ENCODE measurements at places on chromosomes 4 and X.
A peak's percentile ranks its signal among the peaks of the same experiment; 100 is the strongest.

DNA sequence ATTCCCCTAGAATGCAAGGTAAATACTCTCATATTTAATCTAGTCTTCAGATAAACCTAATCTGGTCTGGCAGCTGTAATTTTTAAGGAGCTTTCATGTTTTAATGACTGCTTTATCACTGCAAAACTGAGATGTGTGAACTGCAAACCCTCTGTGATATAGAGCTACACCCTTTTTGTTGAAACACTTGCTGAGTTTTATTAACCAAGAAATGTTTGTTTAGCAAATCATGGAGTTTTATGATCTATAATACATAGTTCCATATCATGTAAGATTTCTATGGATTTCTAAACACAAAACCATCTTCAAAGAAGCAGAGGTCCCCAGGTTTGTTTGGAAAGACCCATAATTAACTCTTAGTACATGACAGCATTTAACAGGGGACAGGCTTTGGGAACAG is 126.4 kb downstream of the BTC start:
- no peak for DNase-seq

- DNase-seq: peak; percentile 20
Measured at GRCh38 chrX:151396042-151396824, 773 bp upstream of the VMA21 start.

- no peak for DNase-seq
Measured at GRCh38 chrX:7127056-7127455, 20.5 kb upstream of the STS start.

GRCh38 chr4:99334880-99335279 is 13.7 kb upstream of the ADH1B start:
- no peak for DNase-seq

DNA sequence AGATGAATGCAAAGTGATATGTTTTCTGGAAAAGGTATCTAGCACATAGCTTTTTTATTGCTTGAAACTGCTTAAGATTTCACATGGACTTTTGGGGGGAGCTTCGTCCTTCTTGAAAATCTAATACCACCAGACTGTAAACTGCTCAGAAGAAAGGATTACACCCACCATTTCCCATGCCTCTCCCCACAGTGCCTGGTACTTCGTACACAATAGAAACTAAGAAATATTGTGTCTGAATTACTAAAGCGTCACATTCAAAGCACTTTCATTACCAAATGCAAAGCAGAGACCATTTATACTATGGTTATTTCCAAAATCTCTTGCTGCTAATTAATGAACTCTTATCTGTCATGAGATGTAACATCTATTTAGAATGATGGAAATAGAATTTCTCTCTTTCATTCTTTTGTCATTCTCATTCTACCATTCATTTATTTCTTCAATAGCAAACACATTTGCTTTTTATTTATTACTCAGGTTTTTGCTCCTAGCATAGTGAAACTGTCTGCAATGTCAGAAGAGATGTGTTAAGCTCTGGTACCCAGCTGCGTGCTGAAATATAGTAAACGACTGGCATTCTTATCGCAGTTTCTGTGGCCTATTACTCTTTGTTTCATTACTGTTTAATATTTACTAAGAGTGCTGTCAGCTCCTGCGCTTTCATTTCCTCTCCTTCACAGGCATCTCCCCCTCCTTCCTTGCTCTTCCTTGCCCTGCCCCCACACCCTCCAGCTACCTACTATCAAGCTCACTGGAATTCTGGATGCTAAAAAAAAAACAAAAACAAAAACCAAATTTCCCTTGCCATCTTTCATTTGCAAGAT is 51.4 kb upstream of the RAPGEF2 start:
- DNase-seq: no peak

DNA sequence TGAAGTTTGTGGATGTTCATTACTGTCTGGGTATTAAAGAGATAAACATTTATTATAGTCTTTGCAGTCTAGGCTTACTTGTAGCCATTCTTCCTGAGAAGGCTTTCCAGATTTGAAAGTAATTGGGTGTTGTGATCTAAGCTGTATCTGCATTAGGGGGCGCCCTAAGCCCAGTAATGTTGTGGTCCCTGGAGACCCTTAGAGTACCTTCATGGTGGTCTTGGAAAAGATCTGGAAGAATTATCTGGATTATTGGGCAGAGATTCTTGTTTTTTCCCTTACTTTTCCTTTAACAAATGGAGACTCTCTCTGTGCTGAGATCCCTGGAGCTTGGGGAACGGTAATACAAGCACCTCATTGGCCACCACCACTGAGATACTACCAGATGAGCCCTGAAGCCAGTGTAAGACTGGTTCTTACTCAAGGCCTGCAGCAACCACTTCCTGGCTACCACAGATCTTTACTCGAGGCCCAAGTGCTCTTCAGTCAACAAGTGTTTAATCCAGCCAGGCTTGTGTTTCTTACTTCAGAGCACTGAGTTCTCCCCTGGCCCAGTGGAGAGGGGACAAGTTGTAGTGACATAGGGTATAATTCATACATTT is 63.1 kb downstream of the RTL3 start:
- no peak for DNase-seq

DNA sequence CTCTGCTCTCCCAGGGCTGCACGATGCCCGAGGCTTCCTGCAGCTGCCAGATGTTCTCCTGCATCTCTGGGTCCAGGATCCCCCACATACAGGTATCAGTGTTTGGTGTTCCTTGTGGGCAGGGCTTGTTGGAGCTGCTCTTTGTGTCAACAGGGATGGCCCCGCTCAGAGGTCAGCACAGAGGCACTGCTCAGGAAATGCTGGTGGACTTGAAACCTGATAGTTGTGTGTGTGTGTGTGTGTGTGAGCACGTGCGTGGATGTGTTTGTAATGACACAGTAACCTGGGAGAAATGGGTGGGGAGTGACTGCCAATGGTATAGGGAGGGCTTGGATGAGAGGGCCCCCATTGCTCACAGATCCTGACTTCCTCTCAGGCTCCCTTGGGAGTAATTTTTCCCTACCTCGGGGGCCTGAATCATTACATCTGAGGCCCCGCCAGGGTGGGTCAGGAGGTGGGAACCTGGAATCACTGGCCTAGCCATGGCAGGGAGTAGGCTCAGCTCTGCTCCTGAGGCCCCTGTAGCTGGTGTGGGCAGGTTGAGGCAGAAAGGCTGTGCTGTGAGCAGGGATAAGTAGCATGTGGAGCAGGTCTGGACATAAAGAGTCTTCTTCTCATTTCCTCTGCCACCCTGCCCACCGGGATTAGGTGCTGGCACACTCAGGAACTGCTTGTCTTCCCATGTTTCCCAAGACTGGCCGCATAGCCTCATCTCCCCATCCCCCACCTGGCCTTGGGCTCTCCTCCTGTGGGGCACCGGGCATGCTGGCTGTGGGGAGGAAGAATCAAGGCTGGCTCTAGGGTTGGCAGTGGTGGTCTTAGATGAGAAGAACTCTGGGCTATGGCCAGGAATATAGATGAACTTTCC is 2.5 kb upstream of the EFNB1 start:
- DNase-seq: no peak

- DNase-seq: no peak
Measured at GRCh38 chr4:174273930-174274329, 9.5 kb downstream of the FBXO8 start.

- DNase-seq: no peak
Measured at GRCh38 chrX:51760657-51761056, 17.4 kb downstream of the GSPT2 start.

GRCh38 chrX:115689931-115690330 is 129.0 kb downstream of the PLS3 start:
- no peak for DNase-seq

- DNase-seq: no peak
Measured at GRCh38 chr4:156420623-156421022, 467.0 kb upstream of the CTSO start.

GRCh38 chrX:97471071-97471470 is 587.4 kb downstream of the RPA4 start:
- DNase-seq: no peak

- DNase-seq: no peak
Measured at GRCh38 chrX:42804524-42804923, 26.6 kb upstream of the PPP1R2C start.

- no peak for DNase-seq
Measured at GRCh38 chrX:22952010-22952409, 47.8 kb upstream of the DDX53 start.

- no peak for DNase-seq
Measured at GRCh38 chr4:64062991-64063390, 346.3 kb downstream of the TECRL start.

GRCh38 chr4:125639182-125639621 is 324.4 kb downstream of the FAT4 start:
- no peak for DNase-seq

- DNase-seq: peak; percentile 6
Measured at GRCh38 chr4:145132511-145133098, 34.5 kb downstream of the ABCE1 start.

Data from mucosa of descending colon (tissue), 3 donors.